IPS DF 6.9 (cell line): ENCODE measurements at places on chromosomes 2 and 18.

GRCh38 chr18:51398104-51398503 lies 200.6 kb upstream of the MEX3C start:
- no peak overlapping the region for H3K4me3 ChIP-seq
- H3K27ac ChIP-seq: no peak overlapping the region
- no peaks in the 10 kb centered on the region for H3K27me3 ChIP-seq
- no peaks in the 10 kb centered on the region for H3K36me3 ChIP-seq
- H3K4me1 ChIP-seq: peaks cover 2% of the 10 kb centered on the region; the same call in 1 of the 2 replicates

- H3K27ac ChIP-seq: no peak overlapping the region
- DNase-seq: peak; percentile 90
- H3K4me1 ChIP-seq: peaks cover 5% of the 10 kb centered on the region
- H3K4me3 ChIP-seq: no peak overlapping the region
Observed at GRCh38 chr2:237662671-237663093, 35.3 kb downstream of the LRRFIP1 start.

DNA sequence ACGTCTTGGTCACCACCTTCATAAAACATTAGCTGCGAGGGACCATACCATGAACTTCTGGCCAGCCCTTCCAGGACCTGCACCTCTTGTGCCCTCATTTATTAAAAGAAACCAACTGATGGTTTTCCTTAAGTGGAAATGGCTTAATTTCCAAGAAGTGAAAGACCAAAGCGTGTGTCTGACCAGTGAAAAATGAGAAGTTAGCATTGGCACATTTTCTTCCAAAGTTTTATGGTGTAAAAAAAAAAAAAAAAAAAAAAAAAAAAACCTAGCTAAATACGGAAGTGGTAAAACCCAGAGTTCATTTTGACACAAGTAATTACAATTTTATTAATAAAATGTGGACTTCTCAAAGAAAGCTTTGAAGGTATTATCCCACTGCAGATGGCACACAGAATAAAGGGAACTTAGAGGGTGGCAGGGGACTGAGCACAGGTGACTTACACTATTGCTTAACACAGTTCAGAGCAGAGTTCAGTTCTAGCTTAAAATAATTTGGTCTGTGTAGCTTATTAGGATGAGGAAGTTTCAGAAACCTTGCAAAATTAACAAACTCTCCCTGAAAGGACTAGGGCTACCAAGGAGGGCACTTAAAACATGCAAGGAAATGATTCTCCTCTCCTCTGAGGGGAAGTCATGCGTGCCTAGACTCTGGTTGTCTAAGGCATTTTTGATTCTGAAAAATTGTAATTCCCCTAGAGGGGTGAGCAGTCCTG lies 42.2 kb upstream of the EPG5 start:
- no peaks in the 10 kb centered on the region for H3K4me1 ChIP-seq
- no peak overlapping the region for H3K4me3 ChIP-seq
- no peak for DNase-seq
- H3K27me3 ChIP-seq: no peaks in the 10 kb centered on the region
- H3K36me3 ChIP-seq: no peaks in the 10 kb centered on the region

DNA sequence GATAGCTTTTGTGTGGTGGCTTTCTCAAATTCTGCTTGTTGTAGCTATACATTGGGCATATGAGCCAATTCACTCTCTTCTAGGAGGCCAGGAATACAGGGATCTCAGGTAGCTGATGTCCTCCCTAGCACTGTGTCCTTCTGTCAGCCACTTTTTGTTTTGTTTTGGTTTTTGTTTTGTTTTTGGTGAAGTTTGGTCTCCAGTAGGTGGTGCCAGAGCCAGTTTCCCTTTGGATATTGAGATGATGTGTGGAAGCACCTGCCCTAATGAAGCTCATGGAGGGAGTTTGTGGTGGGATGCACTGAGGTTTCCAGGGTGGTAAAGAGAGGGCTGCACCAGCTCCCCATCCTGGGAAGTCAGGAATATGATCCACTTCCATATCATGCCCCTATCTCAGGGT lies 100.5 kb upstream of the VWC2L start:
- H3K27me3 ChIP-seq: no peaks in the 10 kb centered on the region
- no peaks in the 10 kb centered on the region for H3K36me3 ChIP-seq
- DNase-seq: no peak
- H3K4me1 ChIP-seq: no peaks in the 10 kb centered on the region

GRCh38 chr2:241298673-241299072 lies 16.8 kb downstream of the HDLBP start:
- H3K4me1 ChIP-seq: no peaks in the 10 kb centered on the region
- H3K27me3 ChIP-seq: no peaks in the 10 kb centered on the region
- DNase-seq: no peak
- H3K4me3 ChIP-seq: no peak overlapping the region

DNA sequence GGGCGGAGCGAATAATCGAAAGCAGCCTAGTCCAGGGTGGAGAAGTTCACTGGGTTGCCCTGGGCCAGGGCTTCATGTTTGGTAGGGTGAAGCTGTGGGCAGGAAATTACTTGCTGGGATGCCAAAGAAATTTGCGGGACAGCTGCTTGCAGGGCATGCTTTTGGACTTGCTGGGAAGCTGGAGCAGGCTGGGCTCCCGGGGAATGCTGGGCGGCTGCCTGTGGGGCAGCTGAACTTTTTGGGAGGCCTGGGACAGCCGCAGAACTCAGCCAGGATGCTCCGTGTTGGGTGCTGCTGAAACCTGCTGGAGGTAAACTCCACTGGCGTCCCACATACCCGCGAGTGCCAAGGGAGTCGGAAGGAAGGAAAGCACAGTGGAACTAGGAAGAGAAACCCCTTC lies 31.9 kb downstream of the ASB1 start:
- no peaks in the 10 kb centered on the region for H3K4me1 ChIP-seq
- no peaks in the 10 kb centered on the region for H3K36me3 ChIP-seq
- H3K27ac ChIP-seq: no peak overlapping the region
- no peaks in the 10 kb centered on the region; the same call in 1 of the 2 replicates for H3K27me3 ChIP-seq
- H3K4me3 ChIP-seq: no peak overlapping the region
- DNase-seq: no peak

DNA sequence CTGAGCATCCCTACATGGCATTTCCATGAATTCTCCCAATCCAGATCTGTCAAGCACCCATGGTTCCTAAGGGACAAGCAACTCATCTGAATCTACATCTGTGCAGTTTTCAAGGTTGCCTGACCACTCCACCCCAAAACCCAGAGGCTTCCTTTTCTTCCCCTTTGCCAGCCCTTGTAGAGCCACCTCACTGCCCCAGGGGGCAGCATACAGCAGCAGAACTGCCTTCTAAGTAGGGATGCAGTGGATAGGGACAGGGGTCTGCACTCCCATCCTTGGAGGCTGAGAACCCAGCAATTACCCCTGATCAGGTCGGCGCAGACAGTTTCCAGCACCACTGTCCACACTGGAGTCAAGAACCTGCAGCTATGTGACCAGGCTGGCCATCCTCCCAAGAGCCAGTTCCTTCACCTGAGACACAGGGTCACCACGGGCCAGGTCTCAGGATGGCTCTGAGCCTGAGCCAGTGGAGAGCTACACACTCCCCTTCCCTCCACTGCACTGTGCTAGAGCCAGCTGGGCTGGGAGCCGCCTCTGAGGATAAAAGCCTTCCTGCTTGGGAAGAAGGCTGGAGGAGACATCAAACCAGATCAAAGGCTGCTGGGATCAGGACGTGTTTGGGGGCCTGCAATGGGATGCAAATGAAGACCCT lies 283.1 kb downstream of the CELF4 start:
- DNase-seq: no peak
- 0 out of 2 replicates have a peak, but pooled peaks cover 1% of the 10 kb centered on the region for H3K4me1 ChIP-seq
- no peak overlapping the region for H3K27ac ChIP-seq
- H3K36me3 ChIP-seq: no peaks in the 10 kb centered on the region

DNA sequence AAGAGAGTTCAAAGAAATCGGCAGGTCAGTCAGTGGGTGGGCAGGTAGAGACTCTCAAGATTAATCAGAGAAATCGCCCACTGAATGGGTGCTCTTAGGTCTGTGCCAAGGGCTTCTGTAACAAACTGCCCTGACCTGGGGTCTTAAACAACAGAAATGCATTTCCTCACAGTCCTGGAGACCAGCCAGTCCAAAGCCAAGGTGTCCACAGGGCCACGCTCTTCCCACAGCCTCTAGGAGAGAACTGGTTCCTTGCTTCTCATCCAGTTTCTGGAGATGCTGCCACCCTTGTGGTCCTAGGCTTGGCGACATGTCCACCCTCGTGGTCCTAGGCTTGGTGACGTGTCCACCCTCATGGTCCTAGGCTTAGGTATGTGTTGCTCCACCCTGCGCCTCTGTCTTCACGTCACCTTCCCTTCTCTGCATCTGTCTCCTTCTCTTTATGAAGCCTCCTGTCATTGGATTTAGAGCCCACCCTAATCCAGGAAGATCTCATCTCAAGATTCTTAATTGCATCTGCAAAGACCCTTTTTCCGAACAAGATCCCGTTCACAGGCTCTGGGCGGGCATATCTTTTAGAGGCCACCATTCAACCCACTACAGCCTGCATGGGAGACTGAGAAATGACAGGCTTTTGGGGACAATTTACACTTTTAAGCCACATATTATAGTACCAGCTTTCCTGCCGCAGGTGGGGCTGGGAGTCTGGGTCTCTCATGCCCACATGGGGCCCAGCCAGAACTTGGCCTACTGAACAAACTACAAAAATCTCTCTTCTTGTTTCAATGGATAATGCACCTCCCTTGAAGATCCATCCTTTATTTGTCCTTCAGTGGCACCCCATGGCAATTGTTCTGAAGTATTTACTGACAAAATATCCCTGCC lies 161.3 kb downstream of the ASB1 start:
- no peak for DNase-seq
- no peaks in the 10 kb centered on the region for H3K36me3 ChIP-seq
- no peaks in the 10 kb centered on the region for H3K4me1 ChIP-seq
- H3K27me3 ChIP-seq: no peaks in the 10 kb centered on the region
- no peak overlapping the region for H3K27ac ChIP-seq

- H3K27me3 ChIP-seq: no peaks in the 10 kb centered on the region
- H3K36me3 ChIP-seq: no peaks in the 10 kb centered on the region
- DNase-seq: no peak
- H3K27ac ChIP-seq: no peak overlapping the region
- no peak overlapping the region for H3K4me3 ChIP-seq
- no peaks in the 10 kb centered on the region for H3K4me1 ChIP-seq
Observed at GRCh38 chr2:29579495-29580169, 341.8 kb downstream of the ALK start.

DNA sequence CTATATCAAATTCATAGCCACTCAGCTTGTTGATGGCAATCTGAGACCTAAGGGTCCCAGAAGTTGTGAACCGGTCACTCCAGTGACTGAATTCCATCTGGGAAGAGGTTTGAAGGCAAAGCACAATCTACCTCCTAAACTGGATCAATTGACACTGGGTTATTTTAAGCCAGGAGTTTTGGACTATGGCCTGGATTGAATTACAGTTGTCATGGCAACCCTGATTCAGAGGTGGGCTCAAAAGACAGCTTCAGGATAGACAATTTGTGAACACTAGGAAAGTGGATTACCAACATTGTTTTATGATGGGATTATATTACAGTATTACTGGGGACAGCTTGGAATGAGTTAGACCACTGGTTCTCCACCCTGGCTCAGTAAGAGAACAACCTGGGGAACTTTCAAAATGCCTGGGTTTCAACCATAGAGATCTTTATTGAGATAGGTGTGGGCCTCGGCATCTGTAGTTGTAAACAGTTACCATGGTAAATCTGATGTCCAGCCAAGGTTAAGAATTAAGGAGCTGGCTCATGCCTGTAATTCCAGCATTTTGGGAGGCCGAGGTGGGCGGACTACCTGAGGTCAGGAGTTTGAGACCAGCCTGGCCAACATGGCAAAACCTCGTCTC lies 58.8 kb downstream of the MFSD6 start:
- H3K27me3 ChIP-seq: no peaks in the 10 kb centered on the region
- H3K27ac ChIP-seq: no peak overlapping the region
- H3K4me3 ChIP-seq: no peak overlapping the region
- no peak for DNase-seq
- H3K36me3 ChIP-seq: no peaks in the 10 kb centered on the region
- H3K4me1 ChIP-seq: no peaks in the 10 kb centered on the region

DNA sequence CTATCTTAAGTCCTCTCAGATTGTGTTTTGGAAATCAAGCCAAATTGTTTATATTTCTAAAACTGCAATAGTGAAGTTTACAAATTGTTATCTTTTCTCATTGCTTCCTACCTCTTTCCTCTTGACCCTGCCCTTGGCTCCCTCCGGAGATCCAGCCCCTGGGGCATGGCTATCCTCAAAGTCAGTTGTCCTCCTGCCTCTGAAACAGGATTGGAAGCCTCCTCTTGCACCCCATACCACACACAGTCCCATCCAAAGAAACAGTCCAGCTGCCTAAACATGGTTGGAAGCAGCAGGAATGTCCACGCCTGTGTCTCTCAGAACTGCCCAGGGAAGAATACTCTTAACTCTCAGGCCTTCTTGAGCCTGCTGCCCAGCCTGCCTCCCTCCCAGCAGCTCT lies 30.1 kb upstream of the COL6A3 start:
- H3K27ac ChIP-seq: no peak overlapping the region
- H3K36me3 ChIP-seq: no peaks in the 10 kb centered on the region
- no peaks in the 10 kb centered on the region for H3K27me3 ChIP-seq
- H3K4me1 ChIP-seq: no peaks in the 10 kb centered on the region; the same call in 1 of the 2 replicates
- DNase-seq: no peak
- no peak overlapping the region for H3K4me3 ChIP-seq

- no peaks in the 10 kb centered on the region for H3K36me3 ChIP-seq
- H3K27ac ChIP-seq: no peak overlapping the region
Observed at GRCh38 chr2:2847209-2847676, 516.2 kb upstream of the MYT1L start.

DNA sequence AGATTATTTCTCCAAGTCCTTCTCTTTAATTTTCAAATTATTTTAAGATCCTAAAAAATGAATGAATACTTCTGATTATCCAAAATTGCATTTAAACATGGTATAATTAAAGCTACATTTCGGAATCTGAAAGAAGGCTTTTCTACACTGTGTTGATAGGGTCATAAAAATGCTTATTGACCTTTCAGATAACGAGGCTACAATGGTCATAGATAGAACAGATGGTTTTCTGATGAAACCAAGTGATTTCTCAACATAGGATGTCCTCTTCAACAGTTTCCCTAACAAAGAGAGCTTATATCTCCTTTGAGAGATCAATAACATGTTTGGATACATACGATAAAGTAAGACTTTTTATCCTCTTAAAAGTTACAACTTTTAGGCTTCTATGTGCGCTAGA lies 201.1 kb downstream of the PTH2R start:
- no peak for DNase-seq
- no peak overlapping the region for H3K4me3 ChIP-seq
- H3K36me3 ChIP-seq: no peaks in the 10 kb centered on the region
- no peak overlapping the region for H3K27ac ChIP-seq
- H3K27me3 ChIP-seq: no peaks in the 10 kb centered on the region

DNA sequence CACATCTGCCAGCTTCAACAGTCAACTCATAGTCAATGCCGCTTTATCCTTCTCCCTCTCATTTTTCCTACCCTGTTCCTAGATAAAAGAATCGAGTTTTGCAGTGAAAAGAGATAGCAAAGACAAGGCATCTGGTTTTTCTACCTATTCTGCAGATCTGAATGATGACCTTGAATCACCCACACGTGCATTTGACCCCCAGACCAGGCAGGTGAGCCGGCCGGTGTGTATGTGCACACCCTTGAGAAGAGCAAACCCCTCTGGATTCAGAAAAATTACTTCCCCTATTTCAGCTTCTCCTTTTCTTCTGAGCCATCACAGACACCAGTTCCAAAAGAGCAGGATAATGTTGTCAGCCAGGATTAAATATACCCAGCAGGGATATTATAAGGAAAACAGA lies 115.6 kb upstream of the ST6GAL2 start:
- no peaks in the 10 kb centered on the region for H3K36me3 ChIP-seq
- H3K4me1 ChIP-seq: no peaks in the 10 kb centered on the region
- H3K4me3 ChIP-seq: no peak overlapping the region
- no peak overlapping the region for H3K27ac ChIP-seq

GRCh38 chr2:27903649-27904404 lies 13.3 kb downstream of the BABAM2 start:
- no peaks in the 10 kb centered on the region for H3K36me3 ChIP-seq
- no peaks in the 10 kb centered on the region for H3K4me1 ChIP-seq
- no peaks in the 10 kb centered on the region for H3K27me3 ChIP-seq
- no peak overlapping the region for H3K27ac ChIP-seq
- H3K4me3 ChIP-seq: no peak overlapping the region
